Fibroblast of the aortic adventitia (primary cell): ENCODE measurements at places on chromosomes 1 and 21. TPM values are rescaled to one million over a fixed set of nuclear protein-coding genes. Genes with fewer than 3 reads are reported as not detected.

Gene TTLL10
- not detected in 2 replicates for total RNA-seq

Gene GALNT2
- 29.5 and 68.1 TPM in 2 replicates for total RNA-seq

Gene EFNA3
- 0.90 TPM in 1 of 2 replicates, not detected in the other for total RNA-seq

Gene NT5C1A
- not detected in 2 replicates for total RNA-seq

Gene KIAA0319L
- 36.2 and 55.7 TPM in 2 replicates for total RNA-seq

Gene CD34
- total RNA-seq = 0.27 and 4.8 TPM in 2 replicates

Gene DOP1B
- 2.6 and 25.8 TPM in 2 replicates for total RNA-seq

Gene KIF17
- 0.27 and 3.0 TPM in 2 replicates for total RNA-seq

Gene FLG2
- total RNA-seq = not detected in 2 replicates

Gene GIPC2
- 0.63 and 0.74 TPM in 2 replicates for total RNA-seq

Gene ANXA9
- total RNA-seq = 0.09 and 0.49 TPM in 2 replicates

- DNase-seq = no peak
Measured at GRCh38 chr1:193189442-193190095, 3.2 kb upstream of the B3GALT2 start.

DNA sequence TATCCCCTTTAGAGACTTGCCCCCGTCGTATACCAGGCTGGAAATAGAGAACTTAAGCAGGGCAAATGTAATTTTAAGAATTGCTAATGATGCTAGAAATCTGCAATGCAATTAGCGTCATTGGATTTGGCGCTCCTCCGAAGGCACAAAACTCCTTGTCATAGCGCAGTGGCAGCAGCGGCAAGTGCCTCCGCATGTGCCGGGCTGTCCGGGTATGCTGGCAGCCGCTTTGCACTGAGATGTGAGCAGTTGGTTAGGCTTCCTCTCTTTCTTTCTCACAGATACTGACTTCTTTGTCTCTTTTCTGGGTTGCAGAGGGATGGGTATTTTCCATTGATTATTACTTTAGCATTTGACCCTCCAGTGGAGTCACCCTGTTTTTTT lies 193.4 kb upstream of the LMO4 start:
- DNase-seq = no peak

DNA sequence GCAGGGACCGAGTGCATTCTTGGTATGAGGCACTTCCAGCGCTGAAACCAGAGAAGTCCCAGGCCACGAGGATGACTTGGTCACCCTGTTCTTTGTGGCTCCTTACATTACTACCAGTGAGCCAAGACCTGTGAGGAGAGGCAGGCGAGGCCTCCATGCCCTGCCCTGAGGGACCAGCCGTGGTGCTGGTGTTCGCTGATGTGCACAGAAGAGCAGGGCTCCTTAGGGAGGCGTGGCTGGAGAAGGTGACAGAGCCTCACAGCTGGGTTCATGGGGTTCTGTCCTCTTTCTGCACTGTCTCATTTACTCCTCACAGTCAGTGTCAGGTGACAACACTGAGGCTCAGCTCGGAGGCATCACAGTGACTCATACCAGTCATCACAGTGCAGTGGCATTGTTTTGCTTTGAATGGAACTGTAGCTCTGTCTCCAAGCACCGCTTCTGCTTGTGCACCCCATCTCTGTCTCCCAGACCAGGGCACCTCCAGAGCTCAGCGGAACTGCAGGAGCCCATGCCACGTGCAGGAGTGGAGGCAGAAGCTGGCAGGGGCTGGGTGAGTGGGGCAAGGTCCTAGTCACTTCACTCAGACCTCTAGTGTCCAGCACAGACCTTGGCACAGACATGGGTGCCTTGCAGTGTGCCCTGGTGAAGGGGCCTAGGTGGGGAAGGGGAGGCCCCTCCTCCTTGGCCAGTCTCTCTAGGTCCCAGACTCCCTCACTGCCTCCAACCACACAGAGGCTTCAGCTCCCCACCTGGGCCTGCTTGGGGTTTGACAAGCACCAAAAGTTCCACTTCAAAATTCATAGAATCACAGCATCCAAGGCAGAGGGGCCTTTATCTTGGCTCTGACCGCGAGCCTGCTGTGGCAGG lies 310.9 kb downstream of the MATN1 start:
- no peak for DNase-seq

GRCh38 chr1:221101807-221102605 lies 222.8 kb downstream of the HLX start:
- peak; percentile 83 for DNase-seq

DNA sequence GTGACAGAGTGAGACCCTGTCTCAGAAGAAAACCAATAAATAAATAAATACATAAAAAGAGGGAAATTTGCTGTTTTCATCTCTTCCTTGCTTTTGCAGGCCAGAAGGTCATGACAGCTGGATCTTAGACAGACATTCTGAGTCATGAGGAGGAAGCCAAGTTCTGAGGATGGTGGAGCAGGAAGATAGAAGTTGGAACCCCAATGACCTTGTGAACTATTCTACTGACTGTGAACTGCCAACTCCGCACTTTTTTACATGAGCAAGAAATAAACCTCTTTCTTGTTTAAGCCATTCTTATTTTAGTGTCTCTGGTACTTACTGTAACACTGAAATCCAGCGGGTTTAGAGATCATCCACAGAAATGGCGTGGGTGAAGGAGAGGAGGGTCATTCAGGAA lies 8.5 kb downstream of the CD84 start:
- DNase-seq = no peak

DNA sequence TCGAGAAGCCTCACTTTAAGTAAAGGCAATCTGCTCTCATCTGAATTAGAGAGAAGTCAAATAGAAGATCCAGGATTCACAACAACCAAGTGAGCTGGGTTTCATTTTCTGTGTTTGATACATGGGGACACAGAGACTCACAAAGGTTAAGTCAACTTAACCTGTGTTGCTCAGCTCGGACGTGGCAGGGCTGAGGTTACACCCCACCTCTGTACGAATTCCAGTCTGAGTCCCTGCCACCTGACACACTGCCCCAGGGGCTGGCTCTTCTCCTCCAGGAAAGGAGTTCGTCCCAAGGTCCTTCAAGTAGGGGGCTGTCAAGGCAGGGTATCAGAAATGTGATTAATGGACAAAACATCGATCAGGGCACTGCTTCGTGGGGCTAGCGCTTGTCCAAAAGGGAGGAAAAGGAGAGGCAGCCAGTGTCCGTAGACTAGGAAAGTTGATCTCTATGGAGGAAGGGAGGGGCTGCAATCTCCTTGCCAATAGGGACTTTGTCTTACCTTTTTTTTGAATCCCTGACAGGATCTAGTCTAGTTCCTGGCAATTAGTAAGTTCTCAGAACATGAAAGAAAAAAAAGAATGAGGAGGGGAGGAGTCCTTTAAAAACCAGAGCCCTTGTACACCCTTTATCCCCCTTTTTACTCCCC lies 116.4 kb downstream of the CNIH3 start:
- DNase-seq = no peak

DNA sequence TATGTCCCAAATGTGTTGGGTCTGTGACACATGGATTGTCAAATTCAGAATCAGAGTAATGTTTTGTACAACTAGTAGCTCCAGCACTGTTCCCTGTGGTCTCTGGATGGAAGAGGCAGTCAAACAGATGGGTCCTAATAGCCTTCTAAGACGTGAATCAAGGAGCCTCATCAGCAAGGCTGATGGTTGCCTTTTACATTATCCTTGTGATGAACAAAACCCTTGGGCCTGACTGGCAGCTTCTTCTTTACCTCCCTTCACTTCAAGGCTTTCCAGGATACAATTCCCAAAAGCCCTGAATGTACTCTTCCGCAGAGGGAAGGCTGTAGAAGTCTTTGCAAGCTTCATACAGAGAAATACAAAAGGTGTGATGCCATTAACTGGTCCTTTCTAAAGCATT lies 633.3 kb downstream of the USP25 start:
- no peak for DNase-seq

- DNase-seq = no peak
Measured at GRCh38 chr21:14466715-14467114, 79.4 kb downstream of the SAMSN1 start.

- DNase-seq = no peak
Measured at GRCh38 chr1:154714052-154714623, 106.2 kb upstream of the ADAR start.

DNA sequence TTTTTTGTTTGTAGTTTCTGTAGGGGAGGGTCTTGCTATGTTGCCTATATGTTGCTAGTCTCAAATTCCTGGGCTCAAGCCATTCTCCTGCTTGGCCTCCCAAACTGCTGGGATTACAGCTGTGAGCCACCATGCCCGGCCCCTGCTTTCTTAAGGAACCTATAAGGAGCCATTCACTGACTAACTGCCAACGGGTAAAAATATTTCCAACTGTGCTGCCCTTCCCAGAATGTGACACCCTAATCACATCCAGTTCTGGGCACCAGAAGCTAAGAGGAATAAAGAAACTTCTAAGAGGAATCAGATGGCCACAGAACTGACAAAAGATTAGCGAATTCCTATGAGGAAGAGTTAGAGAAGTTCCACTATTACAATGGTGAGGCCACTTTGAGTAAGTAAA lies 6.4 kb downstream of the SYPL2 start:
- DNase-seq = no peak

- peak; percentile 43 for DNase-seq
Measured at GRCh38 chr1:20483833-20484518, 2.0 kb downstream of the CAMK2N1 start.

DNA sequence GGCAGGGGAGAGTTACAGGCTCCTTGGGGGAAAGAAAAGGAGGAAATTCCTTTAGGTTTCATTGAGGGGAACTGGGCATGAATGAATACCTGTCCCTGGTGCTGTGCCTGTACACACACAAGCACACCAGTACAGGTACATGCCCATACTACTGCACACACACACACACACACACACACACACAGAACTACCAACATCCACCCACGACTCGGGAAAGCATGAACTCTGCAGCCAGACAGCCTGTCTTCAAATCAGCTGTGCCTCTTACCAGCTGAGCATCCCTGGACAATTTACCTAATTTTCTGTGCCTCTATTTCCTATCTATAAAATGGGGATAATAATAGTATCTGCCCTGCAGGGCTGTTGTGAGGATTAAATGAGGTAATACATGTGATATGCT lies 7.2 kb upstream of the GRIK3 start:
- DNase-seq = no peak

GRCh38 chr21:44875316-44875700 lies 1.8 kb upstream of the PTTG1IP start:
- peak; percentile 80 for DNase-seq

GRCh38 chr1:52237430-52237829 lies 95.5 kb downstream of the ZFYVE9 start:
- peak; percentile 21 for DNase-seq

DNA sequence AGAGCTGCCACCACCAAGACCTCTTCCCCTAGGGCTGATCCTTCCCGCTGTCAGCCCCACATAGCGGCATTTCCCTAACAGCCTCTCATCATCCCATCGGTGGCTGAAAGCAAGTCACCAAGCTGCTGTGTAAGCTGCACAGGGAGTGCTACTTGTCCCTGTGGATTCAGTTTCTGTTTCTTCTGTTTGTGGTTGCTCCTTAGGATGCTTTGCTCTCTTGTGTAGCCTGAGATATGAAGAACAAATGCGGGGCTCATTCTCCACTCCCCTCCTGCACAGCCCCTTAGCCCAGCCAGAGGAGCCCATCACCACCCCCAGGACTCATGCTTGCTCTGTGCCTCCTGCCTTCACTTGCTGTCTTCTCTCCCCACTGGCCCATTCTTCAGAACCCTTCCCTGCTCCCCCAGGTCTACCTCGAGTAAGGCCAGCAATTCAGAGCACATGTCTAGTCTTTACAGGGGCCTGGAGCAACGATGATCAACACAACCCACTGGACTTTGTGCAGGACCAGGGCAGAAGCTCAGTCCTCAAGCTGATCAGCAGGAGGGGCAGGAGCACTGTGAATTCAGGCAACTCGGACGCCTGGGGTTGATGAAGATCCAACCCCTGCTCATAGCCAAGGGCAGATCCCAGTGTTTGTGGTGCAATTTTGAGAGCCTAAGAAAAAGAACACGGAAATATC lies 82.6 kb upstream of the GALNT2 start:
- no peak for DNase-seq

DNA sequence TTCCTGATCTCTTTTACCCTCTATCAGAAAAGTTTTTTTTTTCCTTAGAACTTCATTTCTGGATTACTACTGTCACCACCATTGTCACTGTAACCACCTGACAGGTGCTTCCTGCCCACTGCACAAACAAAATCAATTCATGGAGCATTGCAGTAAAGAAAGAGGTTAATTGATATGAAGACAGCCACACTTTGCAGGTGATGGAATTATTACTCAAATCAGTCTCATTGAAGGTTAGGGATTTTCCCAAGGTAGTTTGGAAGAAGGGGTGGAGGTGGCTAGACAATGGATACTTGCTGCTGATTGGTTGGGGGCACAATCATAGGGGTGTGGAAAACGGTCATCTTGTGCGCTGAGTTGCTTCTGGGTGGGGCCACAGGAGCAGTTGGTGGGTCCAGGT lies 230.8 kb upstream of the CACYBP start:
- no peak for DNase-seq

DNA sequence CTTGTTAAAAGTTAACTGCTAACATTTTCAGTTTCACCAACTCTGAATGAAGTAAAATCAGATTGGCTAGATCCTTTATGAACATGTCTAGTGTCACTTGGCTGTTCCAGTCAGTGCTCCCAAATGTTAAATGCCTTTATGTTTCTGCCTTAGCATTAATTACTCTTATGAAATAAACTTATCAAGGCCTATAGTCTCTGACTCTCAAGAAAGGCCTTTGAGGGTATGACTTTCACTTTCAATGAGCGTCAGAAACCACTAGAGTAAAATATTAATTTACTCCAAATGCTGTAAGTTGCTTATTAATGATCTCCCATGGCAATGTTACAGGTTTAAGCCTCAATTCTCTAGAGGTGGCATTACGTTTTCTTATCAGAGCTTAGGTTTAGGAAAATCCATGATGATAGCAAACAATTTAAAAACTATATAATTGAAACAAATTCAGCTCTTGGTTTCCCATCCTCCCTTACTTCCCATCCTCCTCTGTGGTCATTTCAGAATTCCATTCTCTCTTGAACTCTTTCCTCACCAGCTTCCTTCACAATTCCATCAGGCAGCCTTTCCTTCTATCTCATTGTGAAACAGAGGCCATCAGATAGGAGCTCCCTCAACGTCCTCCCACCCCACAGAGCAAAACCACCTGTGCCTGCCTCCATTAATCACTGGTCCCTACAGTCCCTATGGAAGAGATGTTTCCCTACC lies 108.6 kb upstream of the COP1 start:
- no peak for DNase-seq

GRCh38 chr1:1434824-1435105 lies 725 bp upstream of the VWA1 start:
- DNase-seq = no peak

- DNase-seq = peak; percentile 39
Measured at GRCh38 chr1:67367370-67368045, 59.8 kb downstream of the IL12RB2 start.

GRCh38 chr1:2919841-2920240 lies 101.4 kb upstream of the ACTRT2 start:
- DNase-seq = no peak

DNA sequence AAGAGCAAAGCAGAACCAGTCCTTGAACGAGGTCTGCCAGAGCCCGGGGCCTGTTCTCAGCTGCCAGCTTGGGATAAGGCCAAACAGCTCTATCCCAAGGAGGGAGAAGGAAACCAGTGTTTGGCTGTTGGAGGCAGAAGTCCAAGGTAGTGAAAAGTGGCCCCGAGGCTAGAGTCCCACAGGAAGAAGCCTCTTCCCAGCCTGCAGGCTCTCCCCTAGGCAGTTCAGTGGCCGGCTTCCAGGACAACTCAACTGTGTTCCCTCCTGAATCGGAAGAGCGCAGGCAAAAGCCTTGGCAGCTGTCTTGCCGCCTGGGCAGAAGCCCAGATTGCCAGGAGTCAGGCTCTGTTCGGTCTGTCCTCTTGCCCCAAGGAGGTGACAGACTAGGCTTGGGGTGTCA lies 19.3 kb downstream of the QSOX1 start:
- DNase-seq = peak; percentile 76
